ENCODE measurements at places on chromosomes 11 and 22. TPM values are rescaled to one million over a fixed set of nuclear protein-coding genes. Genes with fewer than 3 reads are reported as not detected.
A peak's percentile ranks its signal among the peaks of the same experiment; 100 is the strongest.

GRCh38 chr22:31084811-31085492 is 3.8 kb downstream of the SMTN start:
- DNase-seq = peak; percentile 86

Gene TREH
- total RNA-seq = not detected

GRCh38 chr22:45553351-45554039 is 50.8 kb downstream of the FBLN1 start:
- DNase-seq = peak; percentile 87

GRCh38 chr22:41028841-41029240 is 63.6 kb upstream of the EP300 start:
- DNase-seq = no peak

- DNase-seq = no peak
These were observed 170.4 kb upstream of the CTSC start for GRCh38 chr11:88507771-88508417.

DNA sequence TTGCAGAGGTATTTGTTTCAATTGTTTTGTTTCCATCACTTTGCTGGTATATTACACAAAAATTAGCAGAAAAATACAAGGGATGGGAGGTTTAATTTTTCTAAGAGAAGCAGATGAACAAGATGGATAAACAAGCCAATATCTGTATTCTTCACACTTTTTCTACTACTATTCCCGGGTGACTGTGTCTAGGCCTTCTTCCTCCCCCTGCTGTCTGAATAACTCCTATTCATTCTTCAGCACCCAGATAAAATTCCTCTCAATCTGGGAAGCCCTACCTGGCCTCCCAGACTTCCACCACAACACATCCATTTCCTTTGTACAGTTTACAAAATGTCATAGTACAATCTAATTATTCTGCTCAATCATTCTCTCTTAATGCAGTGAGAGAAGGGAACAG is 666.6 kb upstream of the TENM4 start:
- DNase-seq = no peak

- DNase-seq = no peak
These were observed 3.4 kb downstream of the POU2AF3 start for GRCh38 chr11:111301842-111302118.

Gene DPAGT1
- 64.6 TPM for total RNA-seq

Gene SCUBE1
- total RNA-seq = 9.6 TPM

Gene MUC6
- 0.07 TPM for total RNA-seq

Gene ZNF215
- total RNA-seq = 14.1 TPM

DNA sequence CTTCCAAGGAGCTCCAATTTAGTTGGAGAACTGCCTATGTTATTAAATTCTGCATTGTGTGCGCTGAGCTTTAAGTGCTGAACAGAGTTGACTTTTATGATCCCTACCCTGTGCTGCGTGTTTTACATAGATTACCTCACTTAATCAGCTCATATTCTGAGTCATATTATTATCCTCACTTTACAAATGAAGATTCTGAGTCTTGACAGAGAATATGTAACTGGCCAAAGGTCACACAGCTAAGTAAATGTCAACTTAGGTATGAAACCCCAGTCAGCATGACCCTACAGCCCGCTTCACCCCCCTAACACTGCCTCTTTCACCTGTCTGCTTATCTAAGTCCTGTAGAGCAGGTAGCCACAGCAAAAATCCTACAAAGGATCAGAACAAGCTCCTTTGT is 19.8 kb upstream of the TMPRSS5 start:
- no peak for DNase-seq

Gene MS4A18
- total RNA-seq = not detected

Gene SAA4
- 0.50 TPM for total RNA-seq

DNA sequence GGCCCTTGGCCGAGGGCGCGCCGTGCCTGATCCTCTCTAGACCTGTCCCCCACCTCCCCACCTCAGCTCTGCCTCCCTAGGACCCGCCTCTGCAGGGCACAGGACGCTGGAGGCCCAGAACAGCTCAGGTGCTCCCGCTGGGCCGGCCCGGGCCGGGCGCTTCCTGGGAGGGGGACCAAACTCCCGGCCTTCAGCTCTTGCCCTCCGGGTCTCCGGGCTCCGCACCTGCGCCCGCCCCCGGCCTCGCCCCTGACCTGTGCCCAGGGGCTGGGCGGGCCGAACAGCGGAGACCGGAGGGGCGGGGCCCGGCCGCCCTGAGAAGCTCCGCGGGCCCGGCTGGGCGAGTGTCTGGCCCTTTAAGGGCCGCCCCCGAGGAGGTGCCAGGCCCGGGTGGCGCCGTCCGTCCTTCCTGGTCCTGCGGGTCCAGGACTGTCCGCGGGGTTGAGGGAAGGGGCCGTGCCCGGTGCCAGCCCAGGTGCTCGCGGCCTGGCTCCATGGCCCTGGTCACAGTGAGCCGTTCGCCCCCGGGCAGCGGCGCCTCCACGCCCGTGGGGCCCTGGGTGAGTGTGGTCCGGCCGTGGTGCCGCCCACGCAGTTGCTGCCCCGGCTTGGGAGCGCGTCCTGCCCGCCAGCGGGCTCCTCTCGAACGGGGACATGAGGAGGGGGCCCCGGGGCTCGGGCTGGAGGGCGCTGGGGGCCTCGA is at the start of gene SSH3:
Gene SSH3 (plus strand): TSS at position 399 of the 703 bp plus-strand sequence. CDS start 96 bp downstream, at position 495.
- DNase-seq = peak; percentile 78

Gene SHISAL1
- total RNA-seq = 2.7 TPM

Gene SOX6
- total RNA-seq = 0.62 TPM

Gene TRIM29
- 0.11 TPM for total RNA-seq

DNA sequence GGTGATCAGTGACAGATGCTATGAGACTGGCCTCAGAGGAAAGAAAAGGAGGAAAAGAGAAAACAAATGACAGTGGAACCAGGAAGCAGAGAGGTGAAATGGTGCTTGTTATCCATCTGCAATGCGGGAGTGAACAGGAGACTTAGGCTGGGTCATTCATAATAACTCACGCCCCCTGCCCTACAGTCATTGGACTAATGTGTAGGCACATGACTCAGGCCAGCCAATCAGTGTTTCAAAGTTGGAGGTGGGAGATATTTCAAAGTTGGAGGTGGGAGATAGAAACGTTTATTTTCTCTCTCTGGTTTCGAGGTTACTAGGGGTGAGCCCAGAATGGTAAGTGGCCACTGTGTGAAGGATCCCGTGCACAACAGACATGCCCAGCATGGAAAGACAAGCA is 30.3 kb downstream of the SLC22A6 start:
- DNase-seq = no peak

Gene SNX32
- total RNA-seq = 2.9 TPM

Gene GAL
- 108 TPM for total RNA-seq

DNA sequence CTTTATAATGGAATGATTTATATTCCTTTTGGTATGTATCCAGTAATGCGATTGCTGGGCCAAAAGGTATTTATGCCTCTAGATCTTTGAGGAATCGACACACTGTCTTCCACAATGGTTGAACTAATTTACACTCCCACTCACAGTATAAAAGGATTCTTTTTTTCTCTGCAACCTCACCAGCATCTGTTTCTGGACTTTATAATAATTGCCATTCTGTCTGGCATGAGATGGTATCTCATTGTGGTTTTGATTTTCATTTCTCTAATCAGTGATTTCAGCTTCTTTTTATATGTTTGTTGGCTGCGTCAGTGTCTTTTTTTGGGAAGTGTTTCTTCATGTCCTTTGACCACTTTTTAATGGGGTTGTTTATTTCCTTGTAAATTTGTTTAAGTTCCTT is 679.3 kb downstream of the JRKL start:
- no peak for DNase-seq

DNA sequence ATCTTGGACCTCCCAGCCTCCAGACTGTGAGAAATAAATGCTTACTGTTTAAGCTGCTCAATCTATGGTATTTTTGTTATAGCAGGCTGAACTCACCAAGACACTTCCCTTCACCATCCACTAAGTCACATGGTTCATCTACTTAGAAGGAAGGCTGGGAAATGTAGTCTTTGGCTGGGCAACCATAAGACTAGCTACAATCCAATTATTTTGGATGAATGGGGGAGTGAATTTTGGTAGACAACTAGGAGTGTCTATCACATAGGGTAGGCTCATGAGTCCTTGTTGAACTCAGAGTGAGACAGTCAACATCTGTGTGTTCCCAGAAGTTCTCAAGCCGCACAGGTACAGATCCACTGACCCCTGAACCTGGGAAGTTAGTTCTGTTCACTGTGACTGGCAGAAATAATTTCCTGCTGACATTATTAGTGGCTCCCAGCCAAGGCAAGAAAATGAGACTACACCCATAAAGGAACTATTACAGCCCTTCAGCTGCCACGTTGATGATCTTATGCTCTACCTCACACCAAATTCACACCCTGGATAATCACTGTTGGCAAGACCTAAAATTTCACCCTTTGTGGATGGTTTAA is 3.1 kb upstream of the SLC35C1 start:
- DNase-seq = no peak

GRCh38 chr11:46711303-46711702 is 7.7 kb upstream of the F2 start:
- DNase-seq = no peak

- peak; percentile 83 for DNase-seq
These were observed 328.1 kb upstream of the MPPED2 start for GRCh38 chr11:30914143-30914762.

DNA sequence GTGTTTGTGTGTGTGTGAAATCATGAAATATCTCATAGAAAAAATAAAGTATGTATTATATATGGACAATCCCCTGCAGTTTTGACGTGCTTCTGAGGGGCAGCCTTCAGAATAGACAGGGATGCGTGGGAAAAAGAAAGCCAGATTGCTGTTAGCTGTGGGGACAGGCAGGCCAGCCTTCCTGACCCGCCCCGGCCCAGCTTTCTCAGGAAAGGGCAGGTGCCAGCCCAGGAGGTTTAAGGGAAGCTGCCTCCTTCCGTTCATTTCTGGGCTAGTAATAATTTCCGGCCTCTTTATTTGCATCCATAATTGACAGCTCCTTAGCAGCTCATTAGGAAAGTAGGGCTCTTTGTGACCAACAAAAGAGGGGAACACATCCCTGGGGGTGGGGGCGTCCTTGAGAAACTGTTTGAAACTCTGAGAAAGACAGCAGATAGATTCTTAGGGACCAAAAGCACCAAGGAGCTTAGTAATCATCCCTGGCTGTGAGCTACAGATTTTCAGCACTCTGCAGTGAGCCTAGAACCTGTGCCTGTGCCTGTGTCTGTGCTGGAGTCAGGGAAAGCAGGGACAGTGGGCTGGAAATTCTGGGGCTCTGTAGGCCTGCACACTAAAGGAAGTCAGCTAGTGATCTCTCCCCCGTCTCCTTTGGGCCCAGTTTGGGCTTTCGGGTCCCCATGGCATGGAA is 632.9 kb upstream of the CADM1 start:
- DNase-seq = no peak

- no peak for DNase-seq
These were observed 924.9 kb downstream of the TBC1D22A start for GRCh38 chr22:47687346-47687655.

DNA sequence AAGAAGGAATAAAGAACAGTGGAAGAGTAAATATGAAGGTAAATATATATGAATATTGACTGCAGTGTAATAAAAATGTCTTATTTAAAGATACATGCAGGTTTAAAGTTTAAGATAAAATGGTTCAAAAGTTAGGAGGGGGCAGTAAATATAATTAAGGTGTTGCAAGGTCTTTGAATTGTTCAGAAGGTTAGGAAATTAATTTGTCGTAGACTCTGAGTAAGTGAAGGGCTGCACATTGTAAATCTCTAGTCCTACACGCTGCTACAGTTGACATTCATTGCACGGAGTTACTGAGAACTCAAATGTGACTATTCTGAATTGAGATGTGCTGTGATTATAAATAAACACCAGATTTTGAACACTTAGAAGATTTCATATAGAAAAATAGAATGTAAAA is 69.8 kb upstream of the PRODH start:
- no peak for DNase-seq

- DNase-seq = no peak
These were observed 29.9 kb upstream of the CD44 start for GRCh38 chr11:35109041-35109440.

- no peak for DNase-seq
These were observed 81.9 kb upstream of the PGR start for GRCh38 chr11:101211407-101211975.

DNA sequence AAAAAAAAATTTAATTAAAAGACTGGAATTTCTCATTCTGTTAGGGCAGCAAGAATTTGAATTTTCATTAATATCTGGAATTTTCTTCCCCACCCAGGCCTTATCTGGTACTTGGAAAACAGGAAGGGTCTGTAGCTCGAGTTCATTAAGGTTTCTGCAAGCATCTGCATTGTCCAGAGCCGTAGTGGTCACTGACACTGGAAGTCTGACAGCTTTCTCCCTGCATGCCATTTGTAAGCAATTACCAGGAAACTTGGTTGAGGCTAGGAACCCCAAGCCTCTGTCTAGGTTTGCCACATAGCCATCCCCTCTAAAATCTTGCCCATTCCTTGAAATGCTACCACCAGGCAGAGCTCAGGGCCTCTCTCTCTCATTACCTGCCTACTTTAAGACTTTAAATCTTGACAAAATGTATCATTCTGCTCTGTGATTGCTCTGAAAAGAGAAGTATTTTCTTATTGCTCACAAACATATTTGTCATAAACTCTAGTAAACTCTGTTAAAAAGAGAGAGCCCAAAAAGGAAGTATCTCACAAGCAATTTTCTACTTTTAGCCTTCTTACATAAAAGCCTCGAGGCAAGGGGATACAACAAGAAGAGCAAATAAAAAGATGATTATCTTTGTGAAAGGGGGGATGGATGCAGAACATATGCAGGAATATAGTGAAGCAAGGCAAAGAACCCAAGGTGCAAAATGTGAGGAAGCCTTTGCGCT is 5.5 kb upstream of the PGM2L1 start:
- DNase-seq = no peak

DNA sequence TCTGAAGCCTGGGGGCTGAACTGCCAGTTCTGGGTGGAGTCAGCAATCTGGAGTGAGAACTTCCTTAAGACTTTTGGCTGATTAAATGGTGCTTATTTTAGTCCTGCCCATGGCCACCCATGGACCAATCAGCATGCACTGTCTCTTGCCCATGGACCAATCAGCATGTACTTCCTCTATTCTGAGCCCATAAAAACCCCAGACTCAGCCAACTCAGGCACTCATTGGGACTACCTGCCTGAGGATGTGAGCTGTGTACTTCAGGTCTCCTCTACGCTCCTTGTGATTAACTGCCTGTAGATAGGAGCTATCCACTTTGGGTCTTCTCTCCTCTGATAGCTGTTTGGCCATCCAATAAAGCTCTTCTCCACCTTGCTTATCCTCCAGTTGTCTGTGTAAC is 342.3 kb upstream of the CCDC179 start:
- DNase-seq = no peak

Gene POLR3H
- total RNA-seq = 30.8 TPM

GRCh38 chr22:20425566-20426258 is 11.9 kb downstream of the SCARF2 start:
- DNase-seq = no peak

- no peak for DNase-seq
These were observed 341.1 kb upstream of the B3GAT1 start for GRCh38 chr11:134752964-134753770.

- no peak for DNase-seq
These were observed 57.8 kb downstream of the SBF1 start for GRCh38 chr22:50416996-50417395.

DNA sequence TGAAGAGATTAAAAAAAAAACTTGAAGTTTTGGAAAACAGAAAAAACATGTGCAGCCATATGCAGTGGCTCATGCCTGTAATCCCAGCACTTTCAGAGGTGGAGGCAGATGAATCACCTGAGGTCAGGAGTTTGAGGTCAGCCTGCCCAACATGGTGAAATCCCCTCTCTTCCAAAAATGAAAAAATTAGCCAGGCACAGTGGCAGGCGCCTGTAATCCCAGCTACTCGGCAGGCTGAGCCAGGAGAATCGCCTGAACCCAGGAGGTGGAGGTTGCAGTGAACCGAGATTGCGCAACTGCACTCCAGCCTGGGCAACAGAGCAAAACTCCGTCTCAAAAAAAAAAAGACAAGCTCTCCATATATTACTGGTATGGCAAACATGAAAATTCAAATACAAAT is 7.6 kb downstream of the DLG2 start:
- DNase-seq = no peak

Gene KRTAP5-11
- not detected for total RNA-seq
